ENCODE measurements at places on chromosomes 6 and 20.

DNA sequence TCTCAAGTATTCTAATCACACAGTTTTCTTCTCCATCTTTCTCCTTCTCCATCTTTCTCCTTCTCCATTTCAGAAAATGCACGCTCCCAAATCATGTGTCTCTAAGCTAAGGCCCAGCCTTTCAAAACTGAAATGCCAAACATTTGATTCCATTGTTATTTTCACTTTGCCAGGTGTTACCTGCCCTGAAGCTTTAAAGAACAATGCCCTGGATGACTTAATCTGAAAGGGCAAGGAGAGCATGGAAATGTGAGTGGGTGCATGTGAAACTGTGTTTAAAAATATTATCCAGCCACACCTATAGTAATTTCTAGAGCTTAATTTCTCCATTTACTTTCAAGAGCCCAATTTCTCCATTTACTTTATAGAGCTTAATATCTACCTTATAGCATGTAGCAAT is 42.4 kb upstream of the GCLC start:
- DNase-seq = no peak

GRCh38 chr6:43698584-43699349 is 11.2 kb upstream of the MRPS18A start:
- no peak for DNase-seq

DNA sequence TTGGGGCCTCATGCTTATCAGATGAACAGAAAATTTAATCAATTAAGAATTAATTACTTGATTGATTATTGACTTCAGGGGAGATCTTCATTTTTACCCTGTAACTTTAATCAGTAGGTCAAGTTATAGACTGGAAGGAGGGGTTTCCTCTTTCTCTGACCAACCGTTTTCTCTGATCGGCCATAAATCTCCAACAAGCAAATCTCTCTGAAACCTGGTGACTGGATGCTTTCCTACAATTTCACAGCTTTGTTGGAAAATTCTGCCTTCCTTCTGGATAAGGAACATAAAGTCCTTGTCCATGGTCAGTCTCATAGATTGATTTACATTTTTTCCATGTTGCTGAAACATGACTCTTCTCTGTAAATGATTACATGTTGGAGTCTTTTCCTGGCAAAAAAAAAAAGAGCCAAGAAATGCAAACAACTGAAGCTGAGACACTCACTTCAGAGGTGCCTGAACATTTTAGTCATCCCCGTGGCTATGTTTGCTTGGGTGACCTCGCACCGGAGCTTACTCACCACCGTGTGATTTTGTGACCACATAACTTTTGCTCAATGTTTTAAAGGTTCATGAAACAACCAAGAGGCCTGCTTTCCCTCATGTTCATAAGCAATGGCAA is 31.0 kb downstream of the IRF4 start:
- DNase-seq = no peak

DNA sequence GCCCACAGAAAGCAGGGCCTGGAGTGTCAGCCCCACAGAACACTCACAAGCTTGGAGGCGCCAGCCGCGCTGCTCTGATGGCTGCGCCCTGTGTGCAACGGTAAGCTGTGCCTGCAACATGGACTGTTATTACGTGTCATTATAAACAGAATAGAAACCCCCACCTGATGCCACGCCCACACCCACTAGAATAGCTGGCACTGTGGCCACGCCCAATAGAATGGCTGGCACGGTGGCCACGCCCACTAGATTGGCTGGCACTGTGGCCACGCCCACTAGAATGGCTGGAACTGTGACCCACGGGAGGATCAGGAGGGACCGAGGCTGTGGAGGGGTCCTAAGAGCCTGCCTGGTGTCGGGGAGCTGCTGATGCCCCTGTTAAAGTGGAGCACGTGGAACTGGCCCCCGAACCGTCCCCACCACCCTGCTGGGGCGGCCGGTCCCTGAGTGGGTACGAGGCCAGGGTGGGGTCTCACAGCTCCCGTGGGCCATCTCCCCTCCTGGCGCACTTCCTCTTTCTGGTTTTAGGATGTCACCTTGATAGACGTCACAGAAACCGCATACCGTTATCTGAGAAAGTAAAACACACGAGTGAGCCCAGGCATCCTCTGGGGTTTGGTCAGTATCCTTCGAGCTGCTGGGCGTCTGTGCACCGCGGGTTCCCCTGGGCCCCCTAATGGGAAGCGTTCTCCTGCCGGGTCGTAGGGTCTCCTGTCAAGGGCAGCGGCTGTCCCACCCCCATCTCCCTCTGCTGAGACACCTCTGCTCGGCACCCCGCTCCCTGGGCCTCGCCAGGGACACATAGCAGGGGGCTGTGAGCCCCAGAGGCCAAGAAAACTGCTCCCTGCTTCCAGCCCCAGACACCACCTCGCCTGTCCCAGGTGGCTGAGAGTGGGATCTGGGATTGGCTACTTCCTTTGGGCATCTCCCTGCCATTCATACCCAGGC is 25.4 kb downstream of the SLC17A9 start:
- DNase-seq = no peak

DNA sequence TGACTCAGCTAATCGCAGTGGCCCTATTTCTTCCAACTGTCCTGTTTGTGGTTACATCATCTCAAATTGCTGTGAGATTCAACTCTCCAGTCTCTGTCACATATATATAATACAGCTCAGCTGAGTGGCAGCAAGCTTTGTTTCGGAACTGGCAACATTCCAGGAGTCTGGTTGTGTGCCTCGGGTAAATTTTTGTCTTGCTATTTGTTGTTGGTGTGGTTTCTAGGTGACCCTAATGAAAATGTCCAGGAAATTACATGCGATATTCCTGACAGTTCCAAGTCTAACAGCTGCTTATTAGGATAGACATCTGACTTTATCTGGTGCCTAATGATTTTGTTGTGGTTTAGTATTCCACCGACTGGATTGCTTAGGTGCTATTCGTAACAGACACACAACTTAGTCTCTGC is 581.8 kb downstream of the CD109 start:
- DNase-seq = peak; percentile 64

DNA sequence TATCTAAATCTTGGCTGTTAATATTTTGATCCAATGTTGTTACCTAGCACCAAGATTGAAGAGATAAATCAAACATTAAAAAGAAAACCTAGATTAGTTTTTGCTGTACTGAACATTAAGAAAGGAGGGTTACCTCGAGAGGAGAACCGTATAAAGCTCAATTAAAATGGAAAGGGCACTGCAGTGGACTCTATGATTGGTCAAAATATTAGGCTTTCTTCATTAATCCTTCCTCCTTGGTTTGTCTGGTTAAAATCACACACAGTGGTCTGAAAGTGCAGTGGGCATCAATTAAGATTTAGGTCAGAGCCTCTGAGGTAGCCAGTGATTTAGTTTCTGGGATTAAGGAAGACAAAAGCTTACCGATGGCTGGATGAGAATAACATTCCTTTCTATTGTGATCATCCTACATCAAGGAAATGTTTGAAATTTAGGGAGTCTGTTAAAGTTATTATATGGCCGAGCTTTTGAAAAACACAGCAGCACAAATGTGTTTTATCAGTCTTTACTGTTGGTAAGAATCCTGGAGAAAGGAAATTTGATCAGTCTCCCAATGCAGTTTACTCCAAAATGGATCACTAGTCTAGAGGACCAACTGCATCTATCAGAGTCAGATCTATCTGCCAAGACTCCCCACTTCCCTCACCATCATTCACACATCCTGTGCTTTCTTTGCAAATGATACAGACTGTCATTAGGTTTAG is 134.6 kb upstream of the NEDD9 start:
- no peak for DNase-seq
